Activated naive CD4-positive, alpha-beta T cell (primary cell): ENCODE measurements at places on chromosomes 5 and 9.

DNA sequence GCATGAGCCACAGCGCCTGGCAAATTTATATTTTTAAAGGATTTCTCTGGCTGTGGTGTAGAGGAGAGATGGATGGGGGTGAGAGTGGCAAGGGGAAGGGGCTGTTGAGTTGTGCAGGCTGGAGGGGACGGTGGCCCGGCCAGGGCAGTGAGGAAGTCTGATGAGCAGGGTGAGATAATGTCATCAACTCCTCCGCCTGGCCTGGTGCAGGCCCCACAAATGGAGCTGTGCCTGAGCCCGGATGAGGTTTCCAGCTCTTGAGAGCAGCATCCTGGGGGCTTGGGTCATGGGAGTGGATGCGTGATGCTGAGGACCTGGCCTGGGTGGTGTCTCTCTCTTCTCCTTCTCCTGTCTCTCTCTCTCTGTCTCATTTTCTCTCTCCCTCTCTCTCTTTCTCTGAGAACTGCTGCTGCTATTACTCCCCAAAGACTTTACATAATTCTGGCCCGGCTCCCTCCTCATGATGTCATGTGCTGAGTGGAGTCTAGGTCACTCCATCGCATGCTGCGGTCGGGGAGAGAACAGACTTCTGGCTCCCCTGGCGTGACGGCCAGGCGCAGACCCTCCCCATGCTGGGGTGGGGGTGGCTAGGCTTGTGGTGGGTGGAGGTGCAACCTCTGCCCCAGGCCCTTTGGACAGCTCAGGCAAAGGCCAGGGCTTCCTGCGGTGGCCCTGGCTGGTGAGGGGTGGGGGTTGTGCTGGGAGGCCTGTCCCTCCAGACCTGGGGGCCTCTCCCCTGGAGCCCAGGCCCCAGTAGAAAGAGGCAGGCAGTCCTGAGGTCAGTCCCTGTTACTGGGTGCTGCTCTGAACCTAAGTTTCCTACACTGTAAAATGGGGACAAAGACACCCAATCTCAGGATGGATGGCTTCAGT lies 26.4 kb downstream of the FGF18 start:
- no peak for DNase-seq

GRCh38 chr9:82606071-82606470 lies 456.9 kb downstream of the RASEF start:
- DNase-seq = no peak

- no peak for DNase-seq
Measured at GRCh38 chr5:68336200-68336599, 120.6 kb downstream of the PIK3R1 start.

DNA sequence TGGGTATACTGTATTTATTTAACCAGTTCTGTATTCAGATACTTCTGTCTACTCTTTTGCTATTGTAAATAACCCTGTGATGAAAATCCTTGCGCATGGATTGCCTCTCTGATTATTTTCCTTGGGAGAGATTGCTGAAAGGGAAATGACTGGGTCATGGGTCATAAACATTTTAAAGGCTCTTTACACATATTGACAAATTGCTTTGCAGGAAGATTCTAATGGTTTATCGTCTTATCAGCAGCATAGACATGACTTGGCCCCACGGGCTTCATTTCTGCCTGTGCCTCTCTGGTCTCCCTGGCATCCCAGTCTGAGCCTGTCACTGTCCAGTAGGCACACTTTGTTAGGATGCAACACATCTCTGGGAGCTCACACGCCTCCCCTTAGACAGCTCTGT lies 52.3 kb downstream of the RGS3 start:
- DNase-seq = no peak

GRCh38 chr9:21543187-21543586 lies 61.1 kb upstream of the IFNE start:
- DNase-seq = no peak

GRCh38 chr9:80094176-80094771 lies 522.5 kb downstream of the TLE4 start:
- DNase-seq = no peak

GRCh38 chr9:78612091-78612490 lies 315.2 kb downstream of the PSAT1 start:
- DNase-seq = no peak

- DNase-seq = no peak
Measured at GRCh38 chr5:92380069-92380770, 997.1 kb upstream of the ARRDC3 start.

DNA sequence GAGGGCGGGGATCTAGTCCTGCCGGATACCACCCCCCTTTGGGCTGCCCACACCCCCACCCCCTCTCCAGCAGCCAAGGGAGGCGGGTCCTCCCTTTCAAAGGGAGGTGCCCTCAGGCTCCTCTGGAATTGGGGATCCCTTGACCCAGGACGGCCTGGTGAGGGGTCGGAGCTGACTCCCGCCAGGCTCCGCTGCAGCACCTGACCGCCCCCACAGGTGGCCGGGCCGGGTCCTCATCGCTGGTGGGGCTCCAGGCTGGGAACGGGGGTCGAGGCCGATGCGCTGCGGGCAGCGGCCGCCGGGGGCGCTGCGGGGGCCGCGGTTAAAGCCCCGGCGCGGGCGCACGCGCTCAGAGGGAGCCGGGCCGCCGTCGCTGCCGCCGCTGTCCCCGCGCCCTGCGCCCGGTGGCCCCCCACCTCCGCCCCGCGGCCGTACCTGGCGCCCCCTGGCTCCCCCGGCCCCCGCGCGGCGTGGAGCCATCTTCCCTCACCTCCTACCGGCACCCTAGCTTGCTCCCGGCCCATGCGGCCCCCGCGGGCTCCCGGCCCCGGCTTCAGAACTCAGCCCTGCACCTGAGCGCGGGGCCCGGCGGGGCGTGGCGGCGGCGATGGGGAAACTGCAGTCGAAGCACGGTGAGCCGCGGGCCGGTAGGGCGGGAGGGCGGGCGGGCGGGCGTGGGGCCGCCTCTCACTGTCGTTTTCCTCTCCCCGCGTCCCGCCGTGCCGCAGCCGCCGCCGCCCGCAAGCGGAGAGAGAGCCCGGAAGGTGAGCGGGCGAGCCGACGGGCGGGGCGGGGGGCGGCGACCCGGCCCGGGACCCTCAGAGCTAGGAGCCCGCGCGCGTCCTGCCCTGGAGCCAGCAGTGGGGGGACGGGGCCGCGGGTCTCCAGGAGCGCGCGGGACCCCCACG lies at the start of gene NKD2:
NKD2 (plus strand) TSS at position 352 of the 908 bp plus-strand sequence; CDS start at position 608, 256 bp downstream.
- DNase-seq = no peak

DNA sequence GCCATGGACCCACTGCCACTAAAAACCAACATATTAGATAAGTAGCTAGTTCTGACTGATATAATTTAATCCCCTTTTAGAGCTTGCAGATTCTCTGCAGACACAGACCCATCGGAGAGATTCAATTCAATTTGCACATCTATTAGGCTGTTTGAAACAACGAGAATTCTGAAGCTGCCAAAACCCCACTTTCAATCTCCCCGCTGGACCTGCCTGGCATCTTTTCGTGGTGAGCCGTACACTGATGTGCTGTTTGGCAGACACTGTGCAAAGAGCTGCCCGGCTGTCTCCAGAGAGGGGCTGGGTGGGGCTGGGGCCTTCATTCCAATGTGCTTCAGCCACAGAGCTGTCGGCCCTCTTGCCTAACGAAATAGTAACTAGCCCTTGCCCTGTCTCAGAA lies 42.1 kb upstream of the FAM240B start:
- no peak for DNase-seq

DNA sequence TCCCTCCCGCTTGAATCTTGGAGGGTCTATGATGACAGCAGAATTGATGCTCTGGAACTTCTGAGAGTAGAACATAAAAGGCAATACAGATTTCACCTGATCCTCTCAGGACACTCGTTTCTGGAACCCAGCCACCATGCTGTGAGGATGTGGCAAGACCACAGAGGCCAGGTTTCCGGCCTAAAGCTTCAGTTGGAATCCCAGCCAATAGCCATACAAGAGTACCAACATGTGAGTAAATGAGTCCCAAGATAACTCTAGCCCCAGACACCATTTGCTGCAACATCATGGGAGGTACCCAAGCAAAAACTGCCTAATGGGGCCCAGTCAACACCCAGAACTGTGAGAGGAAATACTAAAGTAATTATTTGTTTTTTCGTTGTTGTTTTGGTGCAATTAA lies 65.7 kb upstream of the MARCHF11 start:
- no peak for DNase-seq
